NCI-H82 (cell line): ENCODE measurements at places on chromosomes 5 and 9.

GRCh38 chr9:112054916-112055315, 120.2 kb downstream of the SUSD1 start:
- no peak for DNase-seq

DNA sequence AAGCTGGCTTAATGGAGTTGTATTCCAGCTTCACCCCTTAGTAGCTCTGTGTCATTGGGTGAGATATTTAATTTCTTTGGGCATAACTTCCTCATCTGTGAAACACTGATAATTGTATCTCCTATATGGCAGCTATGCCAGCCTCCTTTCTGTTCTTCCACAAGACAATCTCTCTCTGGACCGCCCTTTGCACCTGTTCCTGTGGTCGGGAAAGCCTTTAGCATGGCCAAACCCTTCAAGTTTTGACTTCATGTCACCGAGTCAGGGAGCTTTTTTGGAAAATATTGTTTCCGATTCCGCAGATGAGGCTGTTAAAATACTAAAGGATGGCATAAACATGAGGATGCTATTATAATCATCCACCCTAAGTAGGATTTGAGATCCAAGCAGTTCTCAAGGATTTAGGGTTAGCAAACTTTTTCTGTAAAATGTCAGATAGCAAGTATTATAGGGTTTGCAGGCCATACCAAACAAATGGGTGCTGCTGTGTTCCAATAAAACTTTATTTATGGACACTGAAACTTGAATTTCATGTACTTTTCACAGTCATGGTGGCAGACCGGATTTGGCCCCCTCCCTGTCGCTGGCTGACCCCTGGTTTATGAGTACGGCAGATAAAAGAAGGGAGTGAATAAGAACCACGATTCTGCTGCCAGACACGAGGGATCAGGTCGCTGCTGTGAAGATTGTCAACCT, 695 bp upstream of the NDFIP1 start:
- DNase-seq = peak; percentile 64

DNA sequence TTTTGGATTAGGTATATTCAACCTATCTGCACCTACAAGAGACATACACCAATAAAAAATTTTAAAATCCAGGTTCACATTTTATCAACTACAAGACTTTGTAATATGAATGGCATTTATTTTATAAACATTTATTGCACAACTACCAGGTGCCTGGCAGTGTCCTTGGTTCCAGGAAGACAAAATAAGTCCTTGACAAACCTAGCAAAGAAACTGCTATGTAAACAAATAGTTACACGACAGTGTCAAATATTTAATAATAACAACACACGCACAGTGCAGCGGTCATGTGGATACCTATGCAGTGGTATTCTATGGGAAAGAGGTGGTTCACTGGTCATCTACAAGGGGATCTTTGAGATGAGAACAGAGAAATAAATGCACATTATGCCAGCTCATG, 120.7 kb downstream of the MYO10 start:
- no peak for DNase-seq

DNA sequence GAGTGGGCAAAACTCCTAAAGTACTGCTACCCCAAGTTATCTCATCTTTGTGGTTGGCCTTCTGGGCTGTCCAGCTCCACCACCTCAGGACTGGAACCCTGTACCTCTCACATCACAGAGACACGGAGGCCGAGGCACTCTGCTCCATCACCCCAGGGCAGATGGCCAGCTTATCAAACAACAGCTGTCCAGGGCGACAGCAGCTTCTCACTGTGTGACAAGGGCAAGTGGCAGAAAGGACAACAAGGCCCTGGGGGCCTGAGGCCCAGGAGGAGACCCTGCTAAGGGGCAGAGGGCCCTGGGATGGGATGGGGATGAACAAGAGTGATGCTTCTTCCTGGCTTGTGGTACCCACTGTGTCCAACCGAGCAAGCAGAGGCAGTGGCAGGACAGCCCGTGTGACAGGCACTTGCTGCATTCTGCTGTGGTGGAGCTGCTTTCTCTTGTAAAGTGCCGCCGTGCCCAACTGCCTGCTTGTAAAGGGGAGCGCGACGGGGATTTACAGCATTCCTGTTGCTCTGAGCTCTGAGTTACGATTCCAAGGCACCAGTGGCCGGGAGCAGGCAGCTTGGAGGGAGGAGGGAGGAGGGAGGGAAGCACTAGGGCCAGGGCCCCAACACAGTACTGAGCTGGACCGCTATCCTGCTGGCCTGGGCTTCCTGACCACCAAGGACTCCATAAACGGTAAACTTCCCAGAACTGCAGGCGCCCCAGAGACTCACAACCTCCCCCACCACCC, 71.2 kb downstream of the SHB start:
- DNase-seq = peak; percentile 49

- peak; percentile 63 for DNase-seq
These were observed 3.4 kb downstream of the CLINT1 start for GRCh38 chr5:157855404-157855994.

- DNase-seq = peak; percentile 2
These were observed 77.7 kb downstream of the ARSB start for GRCh38 chr5:78907255-78907891.

GRCh38 chr9:126536131-126536530, 77.6 kb upstream of the LMX1B start:
- no peak for DNase-seq

DNA sequence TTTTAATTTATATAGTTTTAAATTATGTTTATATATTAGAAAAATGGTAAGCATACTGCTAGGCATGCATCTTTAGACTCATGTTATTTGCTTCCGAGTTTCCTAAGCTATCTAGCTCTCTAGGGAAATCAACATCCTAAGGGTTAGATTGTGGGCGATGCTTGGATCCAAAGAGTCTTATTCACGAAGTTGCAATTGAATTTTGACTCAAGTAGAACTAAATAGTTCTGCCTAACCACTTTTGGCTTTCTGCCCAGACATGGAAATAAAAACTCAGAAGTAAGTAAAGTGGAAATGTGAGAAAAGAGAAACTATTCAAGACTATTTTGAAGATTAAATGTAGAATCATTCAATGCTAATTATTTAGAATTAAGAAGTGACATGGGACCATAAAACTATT, 440.4 kb downstream of the CDH18 start:
- DNase-seq = no peak

GRCh38 chr5:88452820-88453219, 184.2 kb upstream of the TMEM161B start:
- DNase-seq = no peak

- DNase-seq = no peak
These were observed 231.1 kb downstream of the MLLT3 start for GRCh38 chr9:20391208-20391607.

DNA sequence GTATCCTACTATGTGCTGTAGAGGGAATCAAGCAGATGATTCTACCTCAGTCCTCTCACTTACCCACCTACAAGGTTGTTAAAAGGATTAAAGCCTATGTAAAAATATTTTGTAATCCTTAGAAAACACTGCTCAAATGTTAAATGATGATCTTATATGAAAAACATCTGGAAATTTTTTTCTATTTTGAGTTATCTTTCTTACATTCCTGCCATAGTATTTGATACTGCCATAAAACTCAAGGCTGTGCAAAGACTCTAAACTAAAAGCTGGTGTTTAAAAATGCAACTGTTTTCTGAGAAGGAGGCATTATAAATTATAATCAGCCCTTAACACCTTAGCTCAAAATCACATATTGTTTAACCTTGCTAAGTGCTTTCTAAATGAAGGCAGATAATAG, 474.2 kb downstream of the PRELID2 start:
- DNase-seq = no peak

GRCh38 chr5:95631991-95632675, 12.2 kb downstream of the GPR150 start:
- DNase-seq = no peak

DNA sequence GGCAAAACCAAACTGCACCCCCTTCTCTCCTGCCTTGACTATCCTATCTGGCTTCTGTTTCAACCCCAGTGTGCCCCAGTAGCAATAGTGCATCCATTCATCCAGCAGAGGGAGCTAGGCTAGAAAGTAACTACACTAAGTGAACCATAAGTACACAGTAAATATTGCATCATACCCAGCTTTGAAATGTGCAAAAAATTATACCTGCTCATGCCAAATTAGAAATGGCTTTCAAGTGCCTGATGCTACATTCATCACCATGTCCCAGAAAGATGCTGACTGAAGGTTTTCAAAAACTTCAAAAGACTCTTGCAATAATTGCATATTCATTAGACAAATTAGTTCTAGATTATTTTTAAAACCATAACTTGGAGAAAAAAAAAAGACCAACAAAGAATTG, 153.5 kb downstream of the PRELID2 start:
- peak; percentile 81 for DNase-seq

DNA sequence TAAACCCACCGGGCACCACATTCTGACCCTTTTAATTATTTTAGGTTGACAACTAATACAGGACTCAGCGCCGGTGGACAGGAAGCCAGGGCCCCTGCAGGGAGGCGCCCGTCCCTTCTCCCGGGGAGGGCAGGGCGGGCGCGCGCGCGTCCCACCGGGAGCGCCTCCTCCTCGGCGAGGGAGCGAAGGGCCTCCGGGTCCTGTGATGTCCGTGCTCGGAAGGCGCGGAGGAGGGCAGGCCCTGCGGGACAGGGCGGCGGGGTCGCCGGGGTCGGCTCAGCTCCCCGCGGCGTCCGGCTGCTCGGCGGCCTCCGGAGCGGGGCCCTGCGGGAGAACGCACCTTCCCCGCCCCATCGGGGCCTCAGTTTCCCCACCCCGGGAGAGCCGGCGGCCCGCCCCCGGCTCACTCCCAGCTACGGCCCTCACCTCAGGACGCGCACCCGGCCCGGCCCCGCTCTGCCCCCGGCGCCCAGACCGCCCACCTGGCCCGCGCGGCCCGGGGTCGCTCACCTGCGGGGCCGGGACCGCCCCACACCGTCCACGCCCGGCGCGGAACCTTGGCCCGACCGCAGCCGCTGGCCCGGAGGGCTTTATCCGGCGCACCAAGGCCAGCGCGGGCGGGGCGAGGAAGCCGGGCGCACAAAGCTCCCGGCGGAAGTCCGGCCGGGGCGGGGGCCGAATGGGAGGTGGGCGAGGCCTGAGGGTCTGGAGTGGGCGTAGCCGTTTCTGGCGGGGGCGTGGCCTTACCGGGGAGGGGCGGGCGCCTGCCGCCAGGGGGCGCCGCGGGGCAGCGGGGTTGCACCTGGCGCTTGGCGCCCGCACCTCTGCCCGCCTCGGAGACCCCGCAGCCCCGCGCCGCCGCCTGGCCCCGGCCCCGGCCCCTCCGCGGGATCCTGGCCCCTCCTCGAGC, at the start of the genes EXD3 and NOXA1:
EXD3 (minus strand) TSS at position 559 of the 910 bp plus-strand sequence. CDS start 27,805 bp downstream, outside the sequence.
NOXA1 (plus strand) TSS at position 790 of the 910 bp plus-strand sequence. CDS start 137 bp downstream, outside the sequence.
- peak; percentile 95 for DNase-seq
